ENCODE measurements at places on chromosomes 13 and 19.

DNA sequence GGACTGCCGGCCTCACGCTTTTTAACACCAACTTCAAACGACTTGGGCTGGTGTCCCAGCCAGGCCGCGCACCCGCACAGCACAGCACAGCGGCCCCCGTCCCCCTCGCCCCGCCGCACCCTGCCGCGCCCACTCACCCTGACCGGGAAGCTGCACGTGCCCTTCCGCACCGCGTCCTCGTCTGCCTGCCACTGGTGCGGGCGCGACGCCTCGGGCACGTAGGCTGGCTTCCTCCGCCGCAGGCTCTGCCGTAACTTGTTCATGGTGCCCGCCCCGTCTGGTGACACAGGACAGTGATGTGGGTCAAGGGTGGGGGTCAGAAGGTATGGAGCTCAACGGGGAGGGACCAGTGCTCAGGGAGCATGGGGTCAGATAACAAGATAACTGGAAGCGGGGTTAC is 6.2 kb downstream of the NUMBL start:
- no peak for DNase-seq

DNA sequence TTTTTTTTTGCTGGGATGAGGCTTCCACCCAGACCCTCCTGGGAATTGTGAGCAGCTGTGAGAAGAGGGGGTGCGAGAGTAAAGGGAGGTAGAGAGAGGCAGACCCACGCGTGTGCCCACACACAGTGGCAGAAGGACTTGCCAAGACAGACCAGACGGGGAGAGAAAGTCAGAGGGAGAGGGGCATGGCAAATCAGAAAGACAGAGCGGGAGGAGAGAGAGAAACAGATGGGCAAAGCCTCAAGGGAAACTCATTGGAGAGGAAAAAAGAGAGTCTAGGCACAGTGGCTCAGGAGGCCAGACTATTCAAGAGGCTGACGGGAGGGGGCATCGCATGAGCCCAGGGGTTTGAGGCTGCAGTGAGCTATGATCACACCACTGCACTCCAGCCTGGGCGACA is 17.0 kb downstream of the CATSPERG start:
- no peak for DNase-seq

- DNase-seq: no peak
These were observed 25.9 kb upstream of the MPHOSPH8 start for GRCh38 chr13:19607523-19608078.

- DNase-seq: no peak
These were observed at the start of gene NFIX for GRCh38 chr19:12994701-12995595. TSS of gene NFIX (plus strand) at chr19:12995475. CDS start at chr19:12995838, 363 bp downstream.

- DNase-seq: no peak
These were observed 245.1 kb downstream of the KCTD12 start for GRCh38 chr13:76641056-76641455.

DNA sequence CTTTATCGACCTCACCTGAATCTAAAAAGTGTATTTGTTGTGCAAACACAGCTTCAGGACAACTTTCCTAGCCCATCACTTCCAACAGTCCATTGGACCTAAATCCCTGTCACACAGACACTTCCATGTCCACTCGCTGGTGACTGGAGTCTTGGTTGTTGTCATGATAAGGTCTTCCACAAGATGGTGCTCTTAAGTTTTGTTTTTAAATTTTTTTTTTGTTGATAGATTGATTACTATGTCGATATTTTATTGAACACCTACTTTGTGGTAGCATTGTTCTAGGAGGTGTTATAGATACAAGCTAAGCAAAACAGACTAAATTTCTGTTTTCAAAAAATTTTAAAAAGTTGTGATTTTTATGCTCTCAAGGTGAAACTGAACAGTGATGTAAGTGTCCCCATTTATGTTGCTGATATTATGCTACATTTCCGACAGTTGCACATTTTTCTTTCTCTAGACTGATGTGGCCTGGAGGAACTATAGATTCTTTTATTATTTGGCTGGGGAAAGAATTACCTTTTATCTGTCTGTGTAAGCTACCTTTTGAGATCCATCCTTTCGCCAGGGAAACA is 8.1 kb upstream of the ERICH6B start:
- DNase-seq: no peak

Measured in kidney epithelial cell (primary cell).